ENCODE measurements at places on chromosomes 6 and 20.
A peak's percentile ranks its signal among the peaks of the same experiment; 100 is the strongest.

DNA sequence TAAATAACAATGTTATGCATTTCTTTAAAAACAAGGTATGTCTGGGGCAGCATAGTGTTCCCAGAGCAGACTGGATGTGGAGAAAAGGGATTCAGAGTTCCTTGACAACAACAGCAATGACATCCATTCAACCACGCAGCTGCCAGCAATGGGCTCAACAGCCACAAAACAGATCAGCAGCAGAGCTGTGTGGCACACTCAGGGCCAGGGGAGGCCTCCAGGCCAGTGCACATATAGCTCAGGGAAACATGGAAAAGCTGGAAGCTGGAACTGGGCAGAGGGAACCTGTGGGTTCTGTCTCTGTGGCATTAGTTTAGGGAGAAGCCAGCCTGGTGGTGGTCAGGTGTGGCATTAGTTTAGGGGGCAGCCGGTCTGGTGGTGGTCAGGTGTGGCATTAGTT, 148.3 kb downstream of the SMOC2 start:
- no peak for DNase-seq

GRCh38 chr6:69696273-69696672, 100.5 kb downstream of the LMBRD1 start:
- DNase-seq = no peak

- DNase-seq = no peak
These were observed 384.5 kb upstream of the HSF2 start for GRCh38 chr6:122014961-122015360.

- DNase-seq = no peak
These were observed 31.8 kb downstream of the PXDC1 start for GRCh38 chr6:3719462-3720308.

DNA sequence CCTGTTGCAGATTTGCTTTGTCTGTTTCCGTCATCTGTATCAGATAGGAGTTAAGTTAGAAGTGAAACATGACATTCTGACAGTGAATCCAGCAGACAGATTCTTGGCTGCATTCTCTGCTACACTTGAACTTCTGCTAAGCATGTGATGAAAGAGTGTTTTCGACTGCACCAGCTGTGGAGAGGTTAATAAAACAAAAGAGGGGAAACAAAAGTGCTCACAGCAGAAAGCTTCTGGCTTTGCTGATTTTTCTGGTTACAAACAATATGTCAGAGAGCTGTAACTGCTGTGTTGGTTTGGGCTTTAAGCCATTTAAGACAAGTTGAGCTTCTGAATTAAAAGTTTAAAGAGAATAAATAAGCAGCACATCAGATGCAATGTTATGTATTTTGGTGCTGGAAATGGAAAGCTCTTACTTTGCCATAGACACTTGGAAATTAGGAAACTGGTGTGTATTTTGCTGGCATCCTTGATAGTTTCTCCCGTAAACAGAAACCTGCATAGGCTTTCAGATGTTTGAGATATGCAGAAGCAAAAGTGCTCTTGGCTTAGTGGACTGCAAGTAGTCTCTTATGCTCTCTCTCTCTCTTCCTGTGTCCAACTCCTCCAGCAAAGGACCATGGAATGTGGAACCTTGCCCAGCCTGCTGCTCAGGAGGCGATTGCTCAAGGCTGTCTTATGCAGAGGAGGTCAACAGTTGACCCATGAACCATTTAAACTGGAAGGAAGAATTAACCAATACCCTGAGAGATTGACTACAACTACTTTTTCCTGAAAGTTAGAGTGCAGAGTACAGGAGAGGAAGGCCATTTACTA, 104.9 kb downstream of the RPS12 start:
- no peak for DNase-seq

GRCh38 chr6:165266191-165266590, 43.2 kb downstream of the C6orf118 start:
- no peak for DNase-seq

DNA sequence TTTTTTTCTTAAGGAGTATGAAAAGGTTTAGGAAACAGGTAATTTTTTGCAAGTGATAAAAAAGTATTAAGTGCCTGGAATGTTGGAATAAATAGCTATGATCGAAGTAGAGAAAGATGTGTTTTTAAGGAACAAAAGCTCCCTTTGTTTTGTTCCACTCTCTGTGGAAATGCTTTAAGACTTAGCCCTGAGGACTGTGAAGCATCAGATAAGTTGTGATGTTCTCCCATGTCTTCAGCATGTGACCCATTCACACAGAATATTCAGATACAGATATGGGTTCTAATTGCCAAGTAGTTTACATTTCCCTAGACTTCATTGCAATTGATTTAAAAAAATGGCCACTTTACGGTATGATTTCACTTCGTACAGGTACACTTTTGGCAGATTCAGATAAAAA, 80.6 kb downstream of the KCNQ5 start:
- DNase-seq = no peak

GRCh38 chr6:170136541-170137175, 154.2 kb downstream of the DLL1 start:
- no peak for DNase-seq

DNA sequence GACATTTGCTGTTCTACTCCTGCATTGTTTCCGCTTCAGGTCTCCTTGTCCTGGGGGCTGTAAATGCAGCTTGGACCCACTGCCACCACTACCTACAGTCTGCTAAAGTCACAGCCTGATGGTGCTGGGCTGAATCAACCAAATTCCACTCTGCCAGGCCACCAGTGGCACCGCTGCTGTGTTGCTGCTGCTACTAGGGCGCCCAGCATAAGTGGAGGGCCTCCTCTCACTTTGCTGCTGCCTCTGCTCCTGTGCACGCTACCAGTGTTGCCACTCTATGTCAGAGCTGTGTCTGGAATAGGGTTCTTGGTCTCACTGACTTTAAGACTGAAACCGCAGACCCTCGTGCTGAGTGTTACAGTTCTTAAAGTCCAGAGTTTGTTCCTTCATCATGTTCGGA, 1.4 kb upstream of the SSR1 start:
- no peak for DNase-seq

- no peak for DNase-seq
These were observed 60.9 kb downstream of the SAMD3 start for GRCh38 chr6:130161683-130162404.

- no peak for DNase-seq
These were observed 115.3 kb upstream of the GMDS start for GRCh38 chr6:2360716-2361115.

DNA sequence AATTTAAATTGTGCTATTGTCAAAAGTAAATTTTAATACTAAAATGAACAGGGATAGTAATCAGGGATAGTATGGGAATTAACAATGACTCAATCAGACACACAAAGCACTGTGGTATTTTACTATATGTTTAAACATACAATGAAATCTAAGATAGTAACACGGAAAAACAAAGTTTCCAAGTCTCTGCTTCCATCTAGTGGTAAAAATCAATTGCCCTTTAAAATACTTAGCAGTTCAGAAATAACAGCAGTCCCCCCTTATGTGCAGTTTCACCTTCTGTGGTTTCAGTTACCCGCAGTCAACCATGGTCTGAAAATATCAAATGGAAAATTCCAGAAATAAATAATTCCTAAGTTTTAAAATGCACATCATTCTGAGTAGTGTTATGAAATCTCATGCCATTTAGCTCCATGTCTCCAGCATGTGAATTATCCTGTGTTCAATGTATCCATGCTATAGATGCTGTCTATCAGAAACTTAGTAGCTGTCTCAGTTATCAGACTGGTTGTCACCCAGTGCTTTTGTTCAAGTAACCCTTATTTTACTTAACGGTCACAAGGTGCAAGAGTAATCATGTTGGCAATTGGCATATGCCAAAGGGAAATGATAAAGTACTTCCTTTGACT, 58.5 kb downstream of the AHI1 start:
- DNase-seq = no peak

GRCh38 chr20:21228511-21228910, 74.6 kb upstream of the XRN2 start:
- no peak for DNase-seq

GRCh38 chr20:18255526-18255925, 32.8 kb upstream of the ZNF133 start:
- no peak for DNase-seq

DNA sequence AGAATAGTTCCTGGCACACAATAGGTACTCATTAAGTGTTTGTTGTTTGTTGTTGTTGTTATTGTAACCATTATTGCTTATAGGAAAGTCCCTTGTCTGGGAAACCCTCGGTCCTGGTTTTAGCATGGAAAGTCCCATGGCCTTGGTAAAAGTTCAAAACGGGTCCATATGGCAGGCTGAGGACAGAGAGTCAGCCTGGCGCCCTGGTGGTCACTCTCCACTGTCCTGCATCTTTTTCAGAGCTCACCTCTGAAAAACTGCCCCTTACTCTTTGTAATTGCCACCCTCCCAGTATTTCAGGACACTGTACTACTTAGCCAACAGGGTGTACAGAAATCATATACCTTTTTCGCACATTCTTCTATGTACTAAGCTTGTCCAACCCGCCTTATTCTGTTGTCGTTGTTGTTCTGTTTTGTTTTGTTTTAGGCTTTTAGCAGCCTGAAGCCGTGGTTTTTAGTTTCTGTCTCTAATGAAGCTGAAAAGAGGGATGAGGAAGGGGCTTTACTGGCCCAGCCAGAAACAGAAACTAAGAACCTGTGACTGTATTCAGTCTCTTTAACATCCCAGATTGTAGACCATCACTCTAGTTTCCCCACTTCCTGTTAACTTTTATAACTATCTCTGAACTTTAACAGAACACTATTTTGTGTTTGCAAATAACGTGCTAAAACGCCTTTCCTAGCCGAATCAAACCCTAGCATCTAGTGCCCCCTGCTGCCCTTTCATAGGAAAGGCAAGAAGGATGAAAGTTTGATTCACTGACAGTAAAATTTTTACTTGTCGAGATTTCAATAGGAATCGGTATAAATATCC, 7.6 kb upstream of the TMEM14A start:
- peak; percentile 73 for DNase-seq

- DNase-seq = no peak
These were observed 10.1 kb downstream of the UTRN start for GRCh38 chr6:144295211-144295610.

- DNase-seq = no peak
These were observed at the start of gene TFAP2C for GRCh38 chr20:56628873-56629463. TSS of gene TFAP2C (plus strand) at chr20:56629306. CDS start at chr20:56629545, 239 bp downstream.

- no peak for DNase-seq
These were observed 842.2 kb downstream of the EPHA7 start for GRCh38 chr6:92577077-92577719.

DNA sequence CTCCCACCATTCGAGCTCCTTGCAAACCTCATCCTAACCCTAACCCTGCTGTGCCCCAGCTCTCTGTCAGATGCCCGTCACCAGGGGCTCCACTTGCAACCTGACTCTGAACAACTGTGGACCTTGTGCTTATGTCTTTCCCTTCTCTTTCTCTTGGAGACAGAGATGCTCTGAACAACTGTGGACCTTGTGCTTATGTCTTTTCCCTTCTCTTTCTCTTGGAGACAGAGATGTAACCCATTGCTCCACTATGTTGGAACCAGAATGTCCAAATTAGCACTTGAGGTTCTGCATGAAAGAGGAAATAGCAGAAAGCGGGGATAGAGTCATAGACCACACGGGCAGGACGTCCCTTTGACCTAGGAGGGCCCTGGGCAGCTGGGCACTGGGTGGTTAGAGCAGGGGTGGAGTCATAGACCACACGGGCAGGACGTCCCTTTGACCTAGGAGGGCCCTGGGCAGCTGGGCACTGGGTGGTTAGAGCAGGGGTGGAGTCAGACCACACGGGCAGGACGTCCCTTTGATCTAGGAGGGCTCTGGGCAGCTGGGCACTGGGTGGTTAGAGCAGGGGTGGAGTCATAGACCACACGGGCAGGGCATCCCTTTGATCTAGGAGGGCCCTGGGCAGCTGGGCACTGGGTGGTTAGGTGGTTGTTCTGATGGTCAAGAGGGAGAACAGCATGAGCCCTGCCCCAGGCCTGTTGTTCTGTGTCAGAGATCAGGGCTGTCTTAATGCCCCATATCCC, 22.2 kb downstream of the PCMTD2 start:
- DNase-seq = no peak

DNA sequence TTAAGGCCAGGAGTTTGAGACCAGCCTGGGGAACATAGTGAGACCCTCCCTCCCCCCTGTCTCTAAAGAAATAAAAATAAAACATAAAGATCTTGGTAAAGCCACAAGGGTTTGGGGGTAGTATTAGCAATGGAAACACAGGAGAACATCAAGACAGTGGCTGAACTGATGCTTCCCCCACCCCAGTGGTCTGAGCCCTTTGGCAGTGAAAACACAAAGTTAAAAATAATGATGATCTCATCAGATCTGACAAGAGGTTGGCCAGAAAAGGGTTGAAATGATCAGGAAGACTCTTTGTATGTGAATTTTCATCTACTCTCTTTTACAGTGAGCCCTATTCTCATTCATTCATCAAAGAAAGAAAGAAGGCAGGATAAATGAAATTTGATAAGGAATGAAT, 93.7 kb downstream of the KCNB1 start:
- no peak for DNase-seq

GRCh38 chr20:10447028-10447427, 11.9 kb downstream of the SLX4IP start:
- DNase-seq = peak; percentile 71

GRCh38 chr6:136568129-136568528, 17.9 kb upstream of the MAP7 start:
- no peak for DNase-seq

- DNase-seq = no peak
These were observed 76.7 kb downstream of the RNF182 start for GRCh38 chr6:14001329-14002012.

- DNase-seq = no peak
These were observed 14.4 kb downstream of the GSS start for GRCh38 chr20:34941226-34941625.

- DNase-seq = no peak
These were observed 1.4 kb upstream of the EEF1A2 start for GRCh38 chr20:63500151-63500901.

GRCh38 chr6:24672620-24673182, 5.8 kb downstream of the ACOT13 start:
- no peak for DNase-seq

GRCh38 chr6:157614026-157614568, 208.9 kb upstream of the SNX9 start:
- DNase-seq = no peak

- peak; percentile 78 for DNase-seq
These were observed 41.3 kb downstream of the TXLNB start for GRCh38 chr6:139250296-139251044.

- no peak for DNase-seq
These were observed 135.7 kb downstream of the KIF13A start for GRCh38 chr6:17851720-17852161.

DNA sequence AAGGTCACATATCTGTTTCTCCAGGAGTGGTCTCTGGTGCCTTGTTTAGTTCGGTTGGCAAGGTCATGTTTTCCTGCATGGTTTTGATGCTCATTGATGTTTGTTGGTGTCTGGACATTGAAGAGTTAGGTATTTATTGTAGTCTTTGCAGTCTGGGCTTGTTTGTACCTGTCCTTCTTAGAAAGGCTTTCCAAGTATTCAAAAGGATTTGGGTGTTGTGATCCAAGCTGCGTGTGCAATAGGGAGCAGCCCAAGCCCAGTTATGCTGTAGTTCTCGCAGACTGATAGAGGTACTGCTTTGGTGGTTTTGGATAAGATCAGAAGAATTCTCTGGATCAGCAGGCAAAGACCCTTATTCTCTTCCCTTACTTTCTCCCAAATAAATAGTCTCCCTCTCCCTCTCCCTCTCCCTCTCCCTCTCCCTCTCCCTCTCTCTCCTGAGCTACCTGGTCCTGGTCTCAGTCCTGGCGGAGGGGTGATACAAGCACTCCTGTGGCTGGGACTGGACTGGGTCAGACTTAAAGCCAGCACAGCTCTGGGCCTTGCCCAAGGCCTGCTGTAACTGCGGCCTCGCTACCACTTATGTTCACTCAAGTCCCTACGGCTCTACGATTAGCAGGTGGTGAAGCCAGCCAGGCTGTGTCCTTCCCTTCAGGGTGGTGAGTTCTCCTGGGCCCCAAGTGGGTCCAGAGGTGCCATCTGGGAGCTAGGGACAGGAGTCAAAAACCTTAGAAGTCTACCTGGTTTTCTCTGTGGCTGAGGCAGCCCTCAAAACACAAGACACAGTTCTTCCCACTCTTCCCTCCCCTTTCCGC, 27.3 kb upstream of the GRM4 start:
- no peak for DNase-seq
